SJCRH30 (cell line): ENCODE measurements at places on chromosomes 11 and 22. TPM values are rescaled to one million over a fixed set of nuclear protein-coding genes. Genes with fewer than 3 reads are reported as not detected.

CRYBB3 gene
- total RNA-seq, result not detected in 2 replicates

OSBP2 gene
- total RNA-seq, result not detected in 2 replicates

FGF19 gene
- not detected in 2 replicates for total RNA-seq

HMGXB4 gene
- total RNA-seq, result 36.2 and 43.4 TPM in 2 replicates

MYBPC3 gene
- total RNA-seq, result not detected in 2 replicates

MYRF gene
- 0.02 and 0.05 TPM in 2 replicates for total RNA-seq

OVCH2 gene
- not detected in 2 replicates for total RNA-seq

OR51E1 gene
- total RNA-seq, result not detected in 2 replicates

SMC1B gene
- not detected in 2 replicates for total RNA-seq

NAV2 gene
- total RNA-seq, result 66.3 and 73.1 TPM in 2 replicates

OR8G5 gene
- not detected in 2 replicates for total RNA-seq

GAL3ST3 gene
- total RNA-seq, result not detected in 2 replicates

KRTAP5-2 gene
- not detected in 2 replicates for total RNA-seq

OR52H1 gene
- total RNA-seq, result not detected in 2 replicates

OR51B4 gene
- not detected in 2 replicates for total RNA-seq

LDHAL6A gene
- total RNA-seq, result not detected in 2 replicates

SHISAL1 gene
- total RNA-seq, result not detected in 2 replicates

WNT7B gene
- not detected in 2 replicates for total RNA-seq

GNG3 gene
- not detected in 2 replicates for total RNA-seq

C22orf42 gene
- not detected in 2 replicates for total RNA-seq

SYCE3 gene
- total RNA-seq, result not detected in 2 replicates

EMID1 gene
- total RNA-seq, result 2.2 and 2.3 TPM in 2 replicates

TRIM49B gene
- total RNA-seq, result not detected in 2 replicates

OR51B5 gene
- 0.28 TPM in 1 of 2 replicates, not detected in the other for total RNA-seq

MYEOV gene
- total RNA-seq, result 2.9 and 6.7 TPM in 2 replicates

GRK3 gene
- 39.4 and 45.6 TPM in 2 replicates for total RNA-seq

DPAGT1 gene
- total RNA-seq, result 23.7 and 24.0 TPM in 2 replicates

KIRREL3 gene
- total RNA-seq, result 0.06 and 0.08 TPM in 2 replicates
